ENCODE measurements at places on chromosomes 16 and 17. TPM values are rescaled to one million over a fixed set of nuclear protein-coding genes. Genes with fewer than 3 reads are reported as not detected.

Gene KRT33A
- total RNA-seq = not detected

Gene PLCD3
- 148 TPM for total RNA-seq

Gene TSC2
- 38.0 TPM for total RNA-seq

Gene HIGD1B
- total RNA-seq = not detected

Gene TNFSF12
- total RNA-seq = 11.0 TPM

Gene VASN
- total RNA-seq = 6.1 TPM

Gene ARHGDIG
- total RNA-seq = 2.7 TPM

Gene CORO6
- 7.9 TPM for total RNA-seq

Gene NPIPA5
- total RNA-seq = 1.9 TPM

Measured in A549 treated with Mapracorat at 1 μM for 4 hours (cell line).